ENCODE measurements at places on chromosomes 3 and 15.

DNA sequence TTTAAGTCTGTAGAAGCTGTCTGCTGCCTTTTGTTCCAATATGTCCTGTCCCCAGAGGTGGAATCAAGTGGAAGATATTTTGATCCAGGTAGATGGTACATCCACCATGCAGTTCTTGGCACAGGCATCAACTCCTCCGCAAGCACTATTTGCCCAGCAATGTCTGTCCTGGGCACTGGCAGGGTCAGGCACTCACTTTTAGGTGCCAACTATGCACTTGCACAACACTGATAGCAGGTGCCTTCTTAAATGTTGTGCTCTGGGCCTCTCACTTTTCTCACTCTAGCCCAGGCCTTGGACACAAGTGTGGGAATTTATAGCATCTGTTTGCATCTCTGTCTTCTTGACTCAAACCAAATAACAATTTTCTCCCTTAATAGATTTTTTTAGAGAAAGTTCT, 140.5 kb upstream of the UBE2E2 start:
- DNase-seq: no peak

GRCh38 chr15:23497710-23498111, 50.7 kb upstream of the GOLGA6L2 start:
- DNase-seq: no peak

GRCh38 chr3:161295325-161295724, 74.2 kb downstream of the NMD3 start:
- DNase-seq: no peak

DNA sequence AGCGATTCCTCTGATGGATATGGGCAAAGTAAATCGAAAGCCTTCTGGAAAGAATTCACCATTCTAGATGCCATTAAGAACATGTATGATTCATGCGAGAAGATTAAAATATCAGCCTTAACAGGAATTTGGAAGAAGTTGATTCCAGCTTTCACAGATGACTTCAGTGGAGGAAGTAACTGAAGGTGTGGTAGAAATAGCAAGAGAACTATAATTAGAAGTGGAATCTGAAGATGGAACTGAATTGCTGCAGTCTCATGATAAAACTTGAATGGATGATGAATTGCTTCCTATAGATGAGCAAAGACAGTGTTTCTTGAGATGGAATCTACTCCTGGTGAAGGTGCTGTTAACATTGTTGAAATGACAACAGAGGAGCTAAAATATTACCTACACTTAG, 30.1 kb upstream of the TBC1D23 start:
- DNase-seq: no peak

- DNase-seq: no peak
These were observed 8.8 kb downstream of the ABHD6 start for GRCh38 chr3:58246148-58247047.

GRCh38 chr3:122325769-122326168, 721 bp downstream of the CSTA start:
- no peak for DNase-seq

- no peak for DNase-seq
These were observed 184.5 kb downstream of the FEZF2 start for GRCh38 chr3:62188681-62189375.

DNA sequence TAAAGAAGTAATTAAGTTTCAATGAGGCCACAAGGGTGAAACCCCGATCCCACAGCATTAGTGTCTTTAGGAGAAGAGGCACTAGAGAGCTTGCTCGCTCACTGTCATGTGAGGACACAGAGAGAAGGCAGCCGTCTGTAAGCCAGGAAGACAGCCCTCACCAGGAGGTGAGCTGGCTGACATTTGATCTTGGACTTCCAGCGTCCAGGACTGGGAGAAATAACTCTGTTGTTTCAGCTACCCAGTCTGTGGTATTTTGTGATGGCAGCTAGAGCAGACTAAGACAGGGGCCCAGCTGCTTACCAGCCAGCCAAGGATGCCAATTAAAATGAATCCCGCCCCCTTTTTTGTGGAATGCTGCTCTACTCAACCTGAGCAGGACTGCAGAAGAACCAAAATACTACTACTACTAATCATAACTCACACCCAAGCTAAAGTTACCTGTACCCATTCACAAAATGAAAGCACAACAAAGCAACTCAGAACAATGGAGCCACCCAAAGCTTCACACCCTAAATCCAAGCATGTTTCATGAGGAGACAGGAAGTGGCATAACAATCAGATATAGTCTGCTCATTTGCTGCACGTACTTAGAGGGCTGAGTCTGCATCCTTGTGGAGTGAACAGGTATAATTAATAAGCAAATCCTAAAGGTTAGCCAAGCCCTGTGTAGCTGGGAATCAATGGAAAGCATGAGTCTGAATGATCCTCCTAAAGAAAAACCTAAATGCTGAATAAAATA, 35.6 kb upstream of the RHCG start:
- DNase-seq: no peak

DNA sequence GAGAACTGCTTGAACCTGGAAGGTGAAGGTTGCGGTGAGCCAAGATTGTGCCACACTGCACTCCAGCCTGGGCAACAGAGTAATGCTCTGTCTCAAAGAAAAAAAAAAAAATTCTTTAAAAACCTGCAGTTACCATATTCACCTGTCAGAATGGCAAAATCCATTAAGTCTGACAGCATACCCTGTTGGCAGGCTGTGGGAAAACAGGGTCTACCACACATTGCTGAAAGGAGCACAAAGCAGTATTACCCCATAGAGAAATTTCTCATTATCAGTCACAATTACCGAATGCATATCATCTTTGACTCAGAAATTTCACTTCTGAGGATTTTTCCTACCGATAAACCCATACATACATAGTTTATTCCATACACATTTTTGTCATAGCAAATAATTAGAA, 264.1 kb upstream of the SLCO3A1 start:
- no peak for DNase-seq

GRCh38 chr15:32767236-32767635, 49.4 kb downstream of the GREM1 start:
- no peak for DNase-seq

DNA sequence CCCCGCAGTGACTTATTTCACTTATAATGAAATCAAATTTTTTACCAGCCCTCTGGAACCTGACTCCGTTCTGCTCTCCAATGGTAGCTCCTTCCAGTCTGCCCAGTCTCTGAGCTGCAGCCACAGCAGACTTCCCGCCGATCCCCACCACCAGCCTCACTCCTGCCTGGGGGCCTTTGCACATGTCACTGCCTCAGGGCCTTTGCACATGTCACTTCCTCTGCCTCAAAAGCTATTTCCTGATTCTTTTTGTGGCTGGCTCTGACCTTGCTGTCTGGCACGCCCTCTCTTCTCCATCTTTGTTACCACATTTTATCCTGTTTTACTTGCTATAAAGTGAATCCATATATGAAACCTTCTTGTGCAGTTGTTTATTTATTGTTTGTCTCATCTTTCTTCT, 277.4 kb downstream of the EPHB1 start:
- no peak for DNase-seq

GRCh38 chr15:76161153-76162035, 101.6 kb downstream of the TMEM266 start:
- DNase-seq: no peak

DNA sequence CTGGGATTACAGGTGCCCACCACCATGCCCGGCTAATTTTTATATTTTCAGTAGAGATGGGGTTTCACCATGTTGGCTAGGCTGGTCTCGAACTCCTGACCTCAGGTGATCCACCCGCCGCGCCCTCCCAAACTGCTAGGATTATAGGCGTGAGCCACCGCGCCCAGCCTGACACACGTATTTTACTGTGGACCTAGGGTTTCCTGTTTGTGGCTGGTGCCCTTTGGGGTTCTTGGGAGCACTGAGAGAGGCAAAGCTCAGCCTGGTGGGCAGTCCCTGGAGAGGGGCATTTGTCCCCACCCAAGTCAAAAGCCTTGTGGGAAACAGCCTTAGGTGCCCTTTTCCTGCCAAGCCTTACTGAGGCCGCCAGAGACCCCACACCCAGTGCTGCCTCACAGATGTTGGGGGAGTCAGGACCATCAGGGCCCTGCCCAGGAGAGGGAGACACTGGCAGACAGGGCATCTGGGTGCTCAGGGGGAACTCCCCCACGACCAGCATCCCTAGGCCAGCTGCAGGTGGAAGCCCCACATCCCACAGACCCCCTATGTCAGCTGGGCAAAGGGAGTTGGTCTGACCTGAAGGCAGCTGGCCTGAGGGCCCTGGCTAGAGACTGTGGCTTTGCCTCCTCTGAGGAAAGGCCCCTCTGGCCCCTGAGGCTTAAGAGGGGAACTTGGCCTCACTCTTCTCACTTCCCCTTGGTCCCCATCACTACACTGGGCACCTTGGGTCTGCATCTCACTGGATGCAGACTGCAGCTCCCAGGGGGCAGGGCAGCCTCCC, 35.1 kb downstream of the DNAH1 start:
- no peak for DNase-seq

DNA sequence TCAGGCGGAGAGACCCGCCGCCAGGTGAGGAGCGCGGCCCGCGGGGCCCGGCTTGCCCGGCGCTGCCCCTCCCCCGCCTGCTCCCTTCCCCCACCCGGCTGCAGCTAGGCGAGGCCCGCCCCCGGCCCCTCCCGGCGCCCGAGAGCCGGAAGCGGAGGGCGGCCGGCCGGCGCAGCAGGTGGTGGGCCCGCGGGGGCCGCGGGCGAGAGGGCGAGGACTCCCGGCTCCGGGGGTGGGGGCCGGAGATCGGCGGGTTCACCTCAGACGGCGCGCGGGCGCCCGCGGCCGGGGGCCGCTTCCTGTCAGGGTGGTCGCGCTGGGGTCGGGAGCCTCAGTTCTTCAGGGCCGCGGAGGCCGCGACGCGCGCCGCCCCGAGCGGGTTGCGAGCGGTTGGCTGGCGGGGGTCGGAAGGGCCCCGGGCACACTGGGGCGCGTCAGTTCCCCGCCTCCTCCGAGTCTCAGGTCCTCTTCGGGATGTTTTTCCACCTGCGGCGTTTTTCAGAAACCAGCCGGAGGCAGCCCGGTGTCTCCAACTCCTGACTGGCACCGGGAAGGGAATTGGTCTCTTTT, 395 bp downstream of the ZFAND6 start:
- DNase-seq: no peak

DNA sequence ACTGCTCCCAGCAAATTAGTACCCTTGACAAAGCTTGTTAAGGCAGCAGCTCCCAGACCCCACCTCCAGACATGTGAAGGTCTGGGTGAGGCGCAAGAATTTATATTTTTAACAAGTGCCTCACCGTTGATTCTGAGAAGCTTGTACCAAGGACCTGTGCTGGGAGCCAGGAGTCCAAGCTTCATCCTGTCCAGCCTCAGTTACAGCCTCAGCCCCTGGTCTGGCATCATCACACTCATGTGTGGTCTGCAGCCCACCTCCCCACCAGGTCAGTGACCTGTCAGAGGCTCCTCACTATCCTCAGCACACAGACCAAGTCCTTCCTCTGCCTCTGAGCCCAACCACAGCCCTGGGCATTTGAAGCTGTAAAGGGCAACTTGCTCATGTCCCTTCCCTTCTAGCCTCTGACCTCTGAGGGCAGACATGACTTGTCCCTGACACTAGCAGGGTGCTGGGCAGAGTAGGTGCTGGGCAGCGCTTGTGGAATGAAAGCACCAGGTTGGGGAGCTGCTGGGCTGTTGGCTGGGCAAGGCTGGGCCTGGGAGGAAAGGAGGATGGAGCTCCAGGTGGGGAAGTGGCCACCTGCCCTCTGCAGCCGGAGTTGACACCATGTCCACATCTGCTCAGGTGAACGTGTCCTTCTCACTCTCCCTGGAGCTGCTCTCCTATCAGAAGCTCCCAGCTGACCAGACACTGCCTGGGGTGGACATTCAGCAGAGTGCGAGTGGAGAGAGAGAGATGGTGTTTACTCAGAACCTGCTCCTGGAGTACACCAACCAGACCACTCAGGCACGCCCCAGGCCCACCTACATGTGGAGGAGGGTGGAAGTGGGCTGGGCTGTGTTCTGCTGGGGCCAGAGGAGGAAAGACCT, 16.9 kb downstream of the ACAA1 start:
- no peak for DNase-seq

DNA sequence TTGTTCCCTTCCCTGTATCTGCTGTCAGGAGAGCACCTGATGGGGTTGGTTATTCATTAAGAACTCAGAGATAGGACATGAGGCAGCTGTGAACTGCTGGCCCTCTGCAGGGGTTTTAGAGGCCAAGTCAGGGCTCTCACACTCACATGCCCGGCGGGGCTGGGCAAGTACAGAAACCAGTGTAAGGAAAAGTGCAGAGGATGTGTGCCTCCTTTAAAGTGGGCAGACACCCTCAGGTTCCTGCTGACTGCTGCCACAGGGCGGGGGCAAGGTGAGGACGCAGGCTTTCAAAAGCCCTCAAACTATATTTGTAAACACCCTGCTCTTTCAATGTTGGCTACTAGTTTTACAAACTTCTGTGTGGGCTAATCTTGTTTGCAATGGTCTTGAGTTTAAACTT, 22.4 kb downstream of the CXCR6 start:
- DNase-seq: no peak

GRCh38 chr3:134397755-134398154, 23.5 kb upstream of the AMOTL2 start:
- no peak for DNase-seq

DNA sequence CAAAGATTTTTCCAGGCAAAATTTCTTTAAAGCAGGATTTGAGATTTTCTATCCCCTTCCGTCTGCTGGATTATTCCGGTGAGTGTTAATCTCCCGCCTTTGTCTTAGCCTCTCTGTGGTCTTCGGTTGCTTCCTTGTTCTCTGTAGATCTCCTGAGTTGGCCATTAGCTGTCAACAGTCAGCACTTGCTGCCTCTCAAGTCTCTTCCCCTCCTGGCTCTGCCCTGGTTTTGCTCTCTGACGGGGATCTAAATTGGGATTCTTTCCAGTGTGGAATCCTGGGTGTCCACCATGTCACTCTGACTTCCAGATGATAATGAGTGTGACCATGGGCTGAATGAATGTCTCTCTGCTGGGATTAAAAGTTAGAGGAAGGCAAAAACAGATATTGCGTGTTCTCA, 121.5 kb downstream of the IGF1R start:
- DNase-seq: no peak

GRCh38 chr3:55014081-55014480, 86.2 kb upstream of the LRTM1 start:
- DNase-seq: no peak

DNA sequence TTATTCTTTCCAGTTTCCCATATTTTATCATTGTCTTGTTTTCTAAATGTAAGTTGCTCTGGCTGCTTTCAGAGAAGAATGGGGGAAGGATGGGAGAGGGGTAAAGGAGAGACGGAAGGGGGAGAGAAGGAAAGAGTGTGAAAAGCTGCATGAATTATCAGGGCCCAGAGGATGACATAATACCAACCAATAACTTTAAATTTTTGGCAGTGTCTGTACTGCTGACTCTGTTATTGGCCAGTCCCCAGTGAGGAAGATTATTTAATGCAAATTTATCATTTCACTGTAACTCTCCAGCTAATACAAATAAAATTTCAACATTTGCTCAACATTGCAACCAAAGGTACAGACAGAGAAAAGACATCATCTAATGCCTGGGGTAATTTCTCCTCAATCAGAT, 551.7 kb upstream of the CFAP20DC start:
- no peak for DNase-seq

Data from cerebellar nuclear complex (tissue), 1 donor.